Activated CD4-positive, alpha-beta T cell treated with anti-CD3 and anti-CD28 coated beads, Interleukin-10, Interleukin-2, amounts not matched to agents 100 ng/mL and 50 ng/mL, durations not matched to agents 16 hours and 8 hours (primary cell): ENCODE measurements at places on chromosomes 12 and 14.

DNA sequence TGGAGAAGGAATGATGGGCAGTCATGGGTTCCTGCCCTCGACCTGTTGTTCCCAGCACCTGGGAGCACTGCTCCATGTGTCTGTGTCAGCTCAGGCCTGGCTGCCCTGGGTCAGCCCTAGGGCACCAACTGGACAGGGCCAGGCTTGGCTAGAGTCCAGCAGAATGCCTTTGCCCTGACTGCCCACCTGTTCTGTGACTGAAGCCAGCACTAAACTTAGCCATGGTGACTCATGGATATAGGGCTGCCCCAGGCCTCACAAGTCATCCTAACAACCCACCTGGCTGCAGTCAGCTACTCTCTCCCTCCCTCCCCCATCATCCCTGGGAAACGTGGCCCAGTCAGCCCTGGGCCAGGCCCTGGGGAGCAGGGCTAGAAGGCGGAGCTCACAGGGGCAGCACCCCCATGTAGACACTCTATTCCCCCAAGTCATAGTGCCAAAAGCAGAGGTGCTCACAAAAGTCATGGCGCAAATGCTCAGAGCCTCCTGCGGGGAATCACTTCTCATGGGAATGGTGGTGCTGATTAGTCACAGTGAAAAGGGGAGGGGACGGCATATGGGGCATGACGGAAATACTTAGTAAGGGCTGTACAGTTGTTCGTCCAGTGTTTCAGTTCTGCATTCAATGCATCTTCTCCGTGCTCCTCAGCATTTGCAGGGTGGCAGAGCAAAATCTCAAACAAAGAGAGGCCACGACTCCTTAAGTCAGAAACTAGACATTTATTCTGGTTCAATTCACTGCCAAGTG lies 52.0 kb upstream of the NTF3 start:
- DNase-seq: no peak

DNA sequence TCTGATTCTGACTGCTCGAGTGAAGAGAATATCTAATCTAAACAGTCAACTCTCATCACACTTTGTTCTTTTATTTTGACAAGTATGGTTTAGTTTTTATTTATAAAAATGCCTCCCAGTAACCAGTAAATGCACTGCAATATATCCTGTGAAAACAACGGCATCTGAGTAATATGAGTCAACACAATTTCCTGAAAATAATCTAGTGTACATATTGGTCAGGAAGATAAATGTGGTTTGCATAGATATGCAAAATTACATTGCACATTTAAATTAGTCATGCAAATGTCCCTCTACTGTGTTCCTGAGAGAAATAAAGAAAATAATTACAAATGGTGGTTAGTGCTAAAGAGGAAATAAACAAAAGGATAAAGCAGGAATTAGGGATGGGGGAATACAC lies 1190.7 kb upstream of the SEL1L start:
- no peak for DNase-seq

GRCh38 chr14:101687756-101688546 lies 73.6 kb upstream of the PPP2R5C start:
- DNase-seq: no peak

DNA sequence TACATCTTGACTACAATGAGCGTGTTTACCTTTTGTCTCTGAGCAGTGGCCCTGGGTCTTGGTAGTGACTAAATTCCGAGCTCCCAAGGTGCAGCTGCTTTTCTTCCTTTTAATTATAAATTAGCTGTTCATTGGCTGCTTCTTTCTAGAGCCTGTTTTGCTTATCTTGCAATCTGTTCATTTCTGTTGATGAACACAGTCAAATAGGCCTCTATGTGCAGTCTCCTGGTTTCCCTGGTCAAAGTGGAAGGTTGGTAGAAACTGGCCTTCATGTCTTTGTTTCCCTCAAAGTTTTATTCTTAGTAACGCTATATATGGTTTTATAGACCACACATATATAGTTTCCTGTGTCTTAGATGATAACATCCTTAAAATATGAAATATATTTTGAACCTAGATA lies 94.1 kb downstream of the DUSP16 start:
- no peak for DNase-seq

GRCh38 chr12:6222078-6222654 lies 22.0 kb downstream of the CD9 start:
- DNase-seq: no peak

DNA sequence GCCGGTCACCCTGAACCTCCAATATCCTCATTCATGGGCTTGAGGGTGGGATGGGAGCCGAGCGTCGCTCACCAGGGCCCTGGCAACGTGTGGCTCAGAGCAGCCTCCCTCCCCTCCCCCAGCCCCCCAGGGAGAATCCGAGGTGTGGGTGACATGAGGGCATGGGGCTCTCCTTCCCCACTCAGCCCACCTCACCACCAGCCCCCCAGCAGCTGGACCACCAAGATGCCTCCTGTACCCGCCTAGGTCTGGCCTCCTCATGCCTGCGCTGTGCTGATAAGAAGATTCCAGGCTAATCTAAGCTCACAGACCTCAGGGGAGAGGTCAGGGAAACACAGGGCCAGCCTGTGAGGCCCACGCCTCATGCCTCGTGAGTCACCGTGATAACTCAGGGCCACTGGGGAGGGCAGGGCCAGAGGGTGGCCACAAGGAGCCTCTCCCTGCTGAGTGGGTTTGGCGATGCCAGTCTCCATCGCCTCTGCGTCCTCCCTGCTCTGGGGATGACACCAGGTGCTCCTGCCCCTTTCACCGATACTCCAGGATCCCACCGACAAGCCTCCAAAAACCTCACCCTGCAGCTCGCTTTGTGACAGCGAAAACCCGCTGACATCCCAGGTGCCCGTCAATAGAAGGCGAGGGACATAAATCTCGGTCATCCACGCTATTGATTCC lies 56.9 kb downstream of the TESC start:
- no peak for DNase-seq

- no peak for DNase-seq
These were observed 6.6 kb downstream of the RAPGEF3 start for GRCh38 chr12:47752121-47752520.

DNA sequence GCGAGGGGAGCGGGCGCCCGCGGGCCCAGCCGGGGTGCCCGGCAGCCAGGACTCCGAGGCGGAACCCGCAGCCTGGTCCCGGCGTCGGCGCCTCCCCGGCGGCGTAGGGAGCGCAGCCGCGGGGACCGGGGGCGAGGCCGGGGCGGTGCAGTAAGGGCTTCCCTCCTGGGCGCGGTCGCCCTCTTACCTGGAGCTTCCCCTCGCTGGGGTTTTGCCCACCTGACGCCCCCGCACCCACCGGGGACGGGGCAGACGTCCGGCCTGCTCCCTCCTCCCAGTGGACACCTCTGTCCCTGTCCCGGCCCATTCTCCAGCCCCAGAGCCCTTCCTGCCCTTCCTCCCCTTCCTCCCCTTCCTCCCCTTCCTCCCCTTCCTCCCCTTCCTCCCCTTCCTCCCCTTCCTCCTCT lies 413 bp upstream of the TUBA1C start:
- no peak for DNase-seq

DNA sequence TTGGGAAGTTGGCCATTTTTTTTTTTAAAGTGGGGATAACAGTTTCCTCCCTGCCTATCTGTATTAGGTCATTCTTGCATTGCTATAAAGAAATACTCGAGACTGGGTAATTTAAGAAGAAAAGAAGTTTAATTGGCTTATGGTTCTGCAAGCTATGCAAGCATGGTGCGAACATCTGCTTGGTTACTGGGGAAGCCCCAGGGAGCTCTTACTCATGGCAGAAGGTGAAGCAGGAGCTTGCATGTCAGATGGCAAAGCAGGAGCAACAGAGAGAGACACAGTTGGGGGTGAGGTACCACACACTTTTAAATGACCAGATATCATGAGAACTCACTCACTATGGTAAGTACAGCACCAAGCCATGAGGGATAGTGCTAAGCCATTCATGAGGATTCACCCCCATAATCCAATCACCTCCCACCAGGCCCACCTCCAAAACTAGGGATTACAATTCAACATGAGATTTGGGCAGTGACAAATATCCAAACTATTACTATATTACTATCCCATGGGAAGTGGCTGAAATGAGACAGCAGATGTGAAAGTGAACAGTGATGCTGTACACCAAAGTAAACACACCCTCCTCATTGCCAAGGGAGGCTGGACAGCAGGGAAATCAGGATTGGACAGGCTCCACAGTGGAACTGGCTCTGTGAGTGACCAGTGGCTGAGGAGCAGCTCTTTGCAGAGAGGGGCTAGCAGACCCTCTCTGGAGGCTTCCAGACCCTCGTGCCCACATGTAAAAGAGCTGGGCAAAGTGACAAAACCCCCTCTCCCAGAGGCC lies 40.5 kb downstream of the CRACR2A start:
- no peak for DNase-seq

DNA sequence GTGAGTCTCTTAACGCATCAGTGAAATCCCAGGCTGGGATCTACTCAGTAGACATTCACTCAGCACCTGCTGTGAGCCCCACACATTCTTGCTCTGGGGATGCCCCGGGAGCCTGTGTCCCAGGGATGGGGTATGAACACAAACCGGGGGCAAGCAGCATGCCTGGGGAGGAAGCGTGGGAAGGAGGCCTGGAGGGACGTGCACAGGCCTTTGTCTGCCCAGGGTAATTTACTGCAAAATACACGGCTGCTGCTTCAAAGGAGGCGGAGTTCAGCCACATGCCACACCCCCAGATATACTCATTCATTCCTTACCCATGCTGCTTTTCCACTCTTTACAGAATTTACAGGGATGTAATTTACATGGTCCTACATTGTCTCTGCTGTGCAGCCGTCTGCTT lies 187.8 kb downstream of the ADGRD1 start:
- no peak for DNase-seq

DNA sequence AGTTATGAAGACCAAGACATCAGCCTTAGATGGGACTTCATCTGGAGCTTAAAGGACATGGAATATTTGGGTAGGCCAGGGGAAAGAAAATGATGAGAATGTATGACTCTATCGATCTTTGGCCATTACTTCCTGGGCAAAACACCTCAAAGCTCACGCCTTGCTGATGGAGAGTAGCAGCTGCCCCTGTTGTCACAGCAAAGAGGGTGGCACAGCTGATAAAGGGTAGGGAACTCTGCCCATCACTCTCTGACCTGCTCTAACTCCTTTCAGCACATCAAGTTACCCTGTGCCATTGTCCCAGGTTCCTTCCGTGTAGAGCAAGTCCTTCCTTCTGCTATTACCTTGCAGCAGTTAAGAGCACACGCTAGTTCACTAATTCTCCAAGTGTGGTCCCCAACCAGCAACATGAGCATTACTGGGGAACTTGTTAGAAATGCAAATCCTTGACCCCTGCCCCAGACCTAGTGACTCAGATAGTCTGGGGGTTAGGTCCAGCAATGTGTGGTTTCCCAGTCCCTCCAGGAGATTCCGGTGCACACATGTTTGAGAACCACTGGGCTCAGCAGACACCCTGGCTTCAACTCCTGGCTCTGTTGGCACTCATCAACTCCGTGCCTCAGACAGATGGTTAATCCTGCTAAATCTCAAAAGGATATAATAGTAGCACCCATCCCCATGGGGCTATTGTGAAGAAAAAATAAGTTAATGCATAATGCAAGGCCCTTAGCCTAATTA lies 93.7 kb upstream of the EEA1 start:
- DNase-seq: no peak

DNA sequence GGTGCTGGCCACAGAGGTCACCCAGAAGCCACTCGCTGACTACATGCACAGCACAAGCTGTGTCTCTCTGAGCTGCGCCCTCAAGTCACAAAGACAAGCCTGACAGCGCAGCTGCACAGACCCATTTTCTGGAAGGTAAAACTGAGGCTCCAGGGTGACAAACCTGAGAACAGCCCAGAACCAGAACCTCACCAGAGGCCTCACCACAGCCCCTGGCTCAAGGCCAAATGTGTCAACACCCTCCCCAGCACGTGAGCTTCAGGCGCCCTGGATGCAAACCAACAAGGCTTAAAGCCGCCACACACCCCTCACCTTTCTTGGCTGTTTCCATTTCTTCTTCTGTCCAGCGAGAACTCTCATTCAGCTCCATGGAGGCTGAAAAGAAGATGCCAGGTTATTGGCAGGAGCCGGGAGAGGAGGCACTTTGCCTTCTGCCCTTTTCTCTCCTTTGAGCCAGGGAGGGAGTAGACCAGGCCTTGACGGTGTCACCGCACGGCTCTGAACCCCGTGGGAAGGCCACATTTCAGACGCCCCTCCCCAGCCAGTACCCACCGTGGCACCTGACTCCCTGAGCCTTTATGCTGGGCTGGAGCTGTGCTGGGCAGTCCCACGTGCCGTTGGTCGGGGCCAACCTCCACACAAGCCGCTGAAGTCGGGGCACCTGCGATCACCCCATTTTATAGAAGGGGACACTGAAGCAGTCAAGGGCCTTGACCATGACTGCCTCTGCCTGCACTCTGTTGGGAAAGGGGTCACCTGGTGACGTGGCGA lies 103.1 kb downstream of the RFLNA start:
- no peak for DNase-seq

DNA sequence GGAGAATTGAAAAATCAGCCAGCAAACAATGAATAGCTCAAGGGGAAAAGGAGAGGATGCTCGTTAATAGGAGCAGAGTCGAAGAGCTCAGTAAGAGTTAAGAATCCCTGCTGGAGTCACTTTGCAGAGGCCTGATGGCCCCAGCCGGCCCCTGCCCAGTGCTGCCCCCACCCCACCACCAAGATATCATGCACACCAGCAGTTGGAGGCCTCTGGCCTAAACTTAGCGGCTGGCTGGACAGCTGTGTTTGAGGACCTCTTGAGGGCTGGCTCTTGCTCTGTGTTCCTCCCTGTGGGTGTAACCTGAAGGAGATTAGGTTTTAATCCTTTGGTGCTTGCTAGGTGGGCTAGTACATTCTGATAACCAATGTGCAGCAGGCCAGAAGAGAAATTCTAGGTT lies 142.0 kb downstream of the PLXNC1 start:
- no peak for DNase-seq

- no peak for DNase-seq
These were observed 5.6 kb downstream of the SIX1 start for GRCh38 chr14:60643463-60644314.

DNA sequence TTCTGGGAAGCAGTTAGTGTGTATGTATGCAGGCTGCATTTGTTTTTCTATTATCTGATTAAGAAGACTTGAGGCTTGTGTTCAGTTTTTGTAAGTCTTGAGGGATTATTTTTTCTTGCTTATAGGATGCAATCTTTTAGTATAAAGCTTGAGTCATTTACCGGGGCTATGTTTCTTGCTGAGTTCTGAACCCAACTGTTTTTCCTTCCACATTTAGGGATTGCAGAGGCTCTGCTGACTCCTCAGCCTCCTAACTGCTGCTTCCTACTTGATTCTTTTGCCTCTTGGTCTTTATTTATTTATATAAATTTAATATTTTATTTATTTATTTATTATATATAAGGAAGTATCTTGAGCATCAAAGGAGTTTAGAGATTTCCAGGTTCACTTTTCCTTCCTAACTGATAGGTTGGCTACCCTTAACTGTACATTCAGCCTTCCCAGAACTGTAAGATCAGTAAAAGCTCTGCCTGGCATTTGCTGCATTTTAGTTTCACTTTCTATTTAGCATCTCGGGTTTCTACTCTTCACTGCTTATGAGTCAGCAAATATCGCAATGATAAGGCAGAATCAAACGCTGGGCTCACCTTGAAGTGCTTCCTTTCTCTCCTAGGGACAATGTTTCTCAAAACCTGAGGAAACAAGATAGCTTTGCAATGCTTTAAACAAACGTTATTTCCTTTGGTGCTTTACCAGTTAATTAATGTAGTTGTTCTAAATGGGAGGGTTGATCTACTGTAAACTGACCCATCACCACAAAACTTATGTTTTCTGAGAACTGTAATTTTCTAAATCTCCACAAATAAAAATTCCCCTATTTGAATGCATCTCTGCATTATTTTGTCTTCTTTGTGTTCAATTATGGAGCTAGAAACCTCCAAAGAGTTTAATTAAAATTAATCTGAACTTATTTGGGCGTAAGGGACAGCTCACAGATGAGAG lies 1183.7 kb upstream of the TMEM132C start:
- DNase-seq: peak; percentile 87

GRCh38 chr12:57579011-57579410 lies 12.0 kb upstream of the PIP4K2C start:
- DNase-seq: no peak
